Activated T-helper 1 cell treated with anti-CD3 and anti-CD28 coated beads, Interleukin-12 subunit alpha, Interleukin-12 subunit beta, Interleukin-2, Interleukin-4 antibody, amounts not matched to agents 30 ng/mL and 10 ng/mL and 1 ng/mL, durations not matched to agents 14 hours and 24 hours and 36 hours (primary cell): ENCODE measurements at places on chromosomes 7 and 10. TPM values are rescaled to one million over a fixed set of nuclear protein-coding genes. Genes with fewer than 3 reads are reported as not detected.

TFEC gene
- not detected in 2 replicates for total RNA-seq

CREB5 gene
- not detected in 2 replicates for total RNA-seq

HKDC1 gene
- total RNA-seq, result 0.05 and 0.12 TPM in 2 replicates

MKRN1 gene
- total RNA-seq, result 61.7 and 72.2 TPM in 2 replicates
